ENCODE measurements at places on chromosomes 6 and 20.

- no peak for DNase-seq
These were observed 158.7 kb upstream of the ZNF184 start for GRCh38 chr6:27631609-27631916.

GRCh38 chr6:31363811-31364210 is 6.8 kb upstream of the HLA-B start:
- no peak for DNase-seq

DNA sequence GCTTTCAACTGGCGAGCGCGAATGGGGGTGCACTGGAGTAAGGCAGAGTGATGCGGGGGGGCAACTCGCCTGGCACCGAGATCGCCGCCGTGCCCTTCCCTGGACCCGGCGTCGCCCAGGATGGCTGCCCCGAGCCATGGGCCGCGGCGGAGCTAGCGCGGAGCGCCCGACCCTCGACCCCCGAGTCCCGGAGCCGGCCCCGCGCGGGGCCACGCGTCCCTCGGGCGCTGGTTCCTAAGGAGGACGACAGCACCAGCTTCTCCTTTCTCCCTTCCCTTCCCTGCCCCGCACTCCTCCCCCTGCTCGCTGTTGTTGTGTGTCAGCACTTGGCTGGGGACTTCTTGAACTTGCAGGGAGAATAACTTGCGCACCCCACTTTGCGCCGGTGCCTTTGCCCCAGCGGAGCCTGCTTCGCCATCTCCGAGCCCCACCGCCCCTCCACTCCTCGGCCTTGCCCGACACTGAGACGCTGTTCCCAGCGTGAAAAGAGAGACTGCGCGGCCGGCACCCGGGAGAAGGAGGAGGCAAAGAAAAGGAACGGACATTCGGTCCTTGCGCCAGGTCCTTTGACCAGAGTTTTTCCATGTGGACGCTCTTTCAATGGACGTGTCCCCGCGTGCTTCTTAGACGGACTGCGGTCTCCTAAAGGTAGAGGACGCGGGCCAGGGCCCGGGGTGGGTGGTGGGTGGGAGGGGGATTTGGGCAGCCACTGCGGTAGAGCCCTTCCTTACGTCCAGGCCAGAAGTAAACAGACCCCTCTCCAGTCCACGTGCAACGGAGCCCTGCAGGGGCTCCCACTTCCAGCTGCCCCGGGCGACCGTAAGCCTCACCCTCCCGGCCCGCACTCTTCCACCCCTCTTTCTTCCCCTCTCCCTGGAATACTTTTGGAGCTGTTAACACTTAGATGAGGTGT is 998 bp downstream of the BMP2 start:
- DNase-seq = no peak

GRCh38 chr20:23214903-23215302 is 128.8 kb upstream of the CD93 start:
- DNase-seq = no peak

Measured in CD4-positive, alpha-beta T cell treated with Interleukin-21 for 1 hour (primary cell).